ENCODE measurements at places on chromosomes 12 and 14. TPM values are rescaled to one million over a fixed set of nuclear protein-coding genes. Genes with fewer than 3 reads are reported as not detected.

SIX6 gene
- total RNA-seq = not detected

ERP27 gene
- 3.2 TPM for total RNA-seq

HHIPL1 gene
- total RNA-seq = not detected

VDR gene
- 23.0 TPM for total RNA-seq

ACACB gene
- 11.1 TPM for total RNA-seq

SPX gene
- 0.61 TPM for total RNA-seq

SOX5 gene
- total RNA-seq = 3.0 TPM

PNMA1 gene
- 18.9 TPM for total RNA-seq

CISTR gene
- total RNA-seq = not detected

SYT10 gene
- not detected for total RNA-seq

NXPH4 gene
- 0.73 TPM for total RNA-seq

DNA sequence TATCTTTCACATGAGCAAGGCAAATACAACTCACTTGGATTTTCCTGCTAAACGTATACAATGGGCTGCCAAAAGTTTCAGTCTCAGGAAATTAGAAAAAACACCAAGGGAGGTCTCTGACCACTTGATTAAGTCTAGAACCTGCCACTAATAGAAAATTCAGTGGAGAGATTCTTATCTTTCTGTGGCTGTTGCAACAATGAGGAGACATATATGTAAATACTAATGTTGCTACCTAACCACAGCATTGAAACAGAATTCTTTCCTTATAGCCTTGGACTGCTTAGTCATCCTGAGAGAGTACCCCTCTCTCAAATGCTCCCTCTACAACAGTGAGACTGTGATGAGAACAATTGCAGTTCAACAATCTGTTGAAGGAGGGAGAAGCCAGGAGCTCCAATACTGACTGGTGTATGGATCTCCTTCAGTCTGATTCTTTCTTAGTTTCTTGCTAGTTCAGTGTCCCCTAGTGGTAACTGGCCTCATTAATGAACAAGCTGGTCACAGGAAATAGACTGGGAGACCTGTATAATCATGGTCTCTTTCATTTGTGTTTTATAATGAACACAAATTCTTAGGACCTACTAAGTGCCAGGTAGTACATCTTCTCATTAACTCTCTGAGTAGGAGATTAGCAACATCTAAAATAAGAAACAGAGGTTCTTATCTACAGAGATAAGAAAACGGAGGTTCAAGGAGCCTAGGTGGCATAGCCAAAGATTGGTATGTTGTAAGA, 164.5 kb downstream of the SLC38A4 start:
- H3K27me3 ChIP-seq = no peaks in the 10 kb centered on the region
- H3K4me3 ChIP-seq = peak overlapping the region; percentile 51
- H3K4me1 ChIP-seq = peaks cover 58% of the 10 kb centered on the region

DNA sequence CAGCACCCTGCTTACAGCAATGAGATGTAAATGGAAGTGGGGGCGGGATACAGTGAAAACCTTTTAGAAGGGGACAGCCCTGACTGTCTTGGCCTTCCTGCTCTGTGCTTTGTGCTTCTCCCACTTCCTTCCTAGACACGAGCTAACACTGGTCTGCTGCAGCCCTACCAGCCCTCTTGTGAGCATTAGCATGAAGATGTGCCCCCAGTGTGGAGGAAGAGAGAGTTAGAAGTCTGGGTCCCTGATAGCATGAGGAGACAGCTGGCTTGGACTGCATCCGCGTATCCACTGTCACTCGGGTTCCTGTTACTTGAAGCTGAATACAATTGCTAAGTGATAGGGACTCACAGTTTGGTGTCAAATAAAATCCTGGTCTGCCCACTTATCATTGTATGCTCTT, 248.1 kb upstream of the SOX5 start:
- no peak overlapping the region for H3K4me3 ChIP-seq
- H3K4me1 ChIP-seq = no peaks in the 10 kb centered on the region
- H3K27me3 ChIP-seq = no peaks in the 10 kb centered on the region
- no peak for DNase-seq
- no peaks in the 10 kb centered on the region for H3K36me3 ChIP-seq
- no peak overlapping the region for H3K27ac ChIP-seq

DNA sequence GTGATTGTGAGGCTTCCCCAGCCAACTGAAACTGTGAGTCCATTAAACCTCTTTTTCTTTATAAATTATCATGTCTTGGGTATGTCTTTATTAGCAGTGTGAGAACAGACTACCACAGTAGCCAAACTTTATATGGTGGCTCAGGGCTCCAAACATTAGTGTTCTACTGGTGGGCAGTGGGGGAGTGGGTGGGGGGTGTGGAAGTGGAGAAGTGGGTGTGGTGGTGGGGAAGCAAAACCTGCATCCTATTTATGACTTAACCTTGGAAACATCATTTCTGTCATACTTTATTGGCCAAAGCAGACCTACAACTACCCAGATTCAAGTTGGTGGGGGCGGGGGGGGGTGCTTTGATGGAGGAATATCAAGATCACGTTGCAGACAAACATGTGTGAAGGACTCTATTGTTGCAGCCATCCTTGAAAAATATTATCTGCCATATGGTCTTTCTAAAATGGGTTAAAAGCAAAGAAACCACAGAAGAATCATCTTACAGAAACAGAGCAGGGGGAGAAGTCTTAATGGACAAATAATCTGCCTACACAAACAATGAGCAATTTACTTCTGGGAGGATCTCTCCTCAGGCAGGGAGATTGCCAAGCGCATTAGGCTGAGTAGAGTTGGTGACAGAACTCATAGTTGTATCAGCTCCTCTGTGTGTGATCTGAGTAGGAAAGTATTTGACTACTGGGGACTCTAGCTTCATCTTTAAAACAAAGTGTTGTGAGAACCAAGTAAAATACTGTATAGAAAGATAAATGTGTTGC, 1.4 kb upstream of the PWP1 start:
- DNase-seq = no peak
- peaks cover 27% of the 10 kb centered on the region for H3K4me1 ChIP-seq
- H3K4me3 ChIP-seq = peak overlapping the region; percentile 100
- peaks cover 7% of the 10 kb centered on the region for H3K36me3 ChIP-seq
- H3K27ac ChIP-seq = peak overlapping the region; percentile 99

- no peak for DNase-seq
- no peaks in the 10 kb centered on the region for H3K4me1 ChIP-seq
- no peak overlapping the region for H3K4me3 ChIP-seq
- peaks cover 21% of the 10 kb centered on the region for H3K27me3 ChIP-seq
These were observed 80.9 kb downstream of the WSCD2 start for GRCh38 chr12:108210001-108210400.

DNA sequence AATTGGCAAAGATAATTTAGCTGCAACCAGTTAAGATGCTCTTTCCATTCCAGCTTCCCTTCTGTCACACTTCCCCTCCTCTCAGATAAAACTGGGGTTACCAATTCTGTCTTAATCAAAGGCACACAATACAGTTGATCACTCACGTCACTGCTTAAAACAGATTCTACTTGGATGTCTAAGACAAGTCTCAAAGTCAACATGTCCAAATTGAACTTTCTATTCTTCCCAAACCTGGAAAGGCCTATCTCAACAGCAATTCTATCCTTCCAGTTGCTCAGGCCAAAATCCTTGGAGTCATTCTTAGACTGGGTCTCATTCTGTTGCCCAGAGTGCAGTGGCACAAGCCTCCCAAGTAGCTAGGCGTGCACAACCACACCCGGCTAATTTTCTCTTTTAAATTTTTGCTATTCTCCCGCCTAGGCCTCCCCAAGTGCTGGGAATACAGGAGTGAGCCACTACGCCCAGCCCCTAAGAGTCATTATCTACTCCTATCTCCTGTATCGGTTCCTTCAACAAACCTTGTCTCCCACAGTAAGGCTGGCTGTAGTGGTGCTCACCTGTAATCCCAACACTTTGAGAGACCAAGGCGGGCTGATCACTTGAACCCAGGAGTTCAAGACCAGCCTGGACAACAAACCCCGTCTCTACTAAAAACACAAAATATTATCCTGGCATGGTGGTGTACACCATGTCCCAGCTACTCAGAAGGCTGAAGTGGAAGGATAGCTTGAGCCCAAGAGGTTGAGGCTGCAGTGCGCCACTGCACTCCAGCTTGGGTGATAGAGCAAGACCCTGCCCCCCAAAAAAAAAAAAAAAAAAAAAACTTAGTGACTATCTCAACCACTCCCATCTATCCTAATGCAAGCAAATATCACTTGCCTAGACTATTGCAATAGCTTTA, 4.7 kb downstream of the RPS29 start:
- peaks cover 48% of the 10 kb centered on the region for H3K4me1 ChIP-seq
- peak overlapping the region; percentile 41 for H3K4me3 ChIP-seq
- H3K27ac ChIP-seq = peak overlapping the region; percentile 3
- no peak for DNase-seq

DNA sequence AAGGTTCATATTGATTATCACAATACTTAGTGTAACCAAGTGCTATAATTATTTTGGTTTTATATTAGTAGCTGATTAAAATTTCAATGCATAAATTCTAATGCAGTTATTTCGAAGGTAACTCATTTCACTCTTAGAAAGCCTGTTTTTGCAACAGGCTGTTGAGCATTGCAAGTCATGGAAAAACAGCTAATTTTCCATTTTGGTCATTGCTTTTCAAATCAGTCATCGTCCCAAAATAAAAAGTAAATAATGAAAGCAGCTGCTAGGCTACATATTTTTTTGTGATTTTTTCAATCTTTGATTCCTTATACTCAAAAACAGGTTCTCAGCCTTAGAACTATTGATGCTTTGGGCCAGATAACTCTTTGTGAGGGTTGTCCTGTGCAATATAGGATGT, 22.9 kb downstream of the VEZT start:
- DNase-seq = no peak
- no peaks in the 10 kb centered on the region for H3K36me3 ChIP-seq
- no peak overlapping the region for H3K27ac ChIP-seq
- H3K4me1 ChIP-seq = peaks cover 12% of the 10 kb centered on the region

GRCh38 chr12:39931231-39931630, 174.7 kb downstream of the SLC2A13 start:
- no peak for DNase-seq
- no peaks in the 10 kb centered on the region for H3K27me3 ChIP-seq
- H3K4me3 ChIP-seq = no peak overlapping the region
- no peak overlapping the region for H3K27ac ChIP-seq
- no peaks in the 10 kb centered on the region for H3K36me3 ChIP-seq

DNA sequence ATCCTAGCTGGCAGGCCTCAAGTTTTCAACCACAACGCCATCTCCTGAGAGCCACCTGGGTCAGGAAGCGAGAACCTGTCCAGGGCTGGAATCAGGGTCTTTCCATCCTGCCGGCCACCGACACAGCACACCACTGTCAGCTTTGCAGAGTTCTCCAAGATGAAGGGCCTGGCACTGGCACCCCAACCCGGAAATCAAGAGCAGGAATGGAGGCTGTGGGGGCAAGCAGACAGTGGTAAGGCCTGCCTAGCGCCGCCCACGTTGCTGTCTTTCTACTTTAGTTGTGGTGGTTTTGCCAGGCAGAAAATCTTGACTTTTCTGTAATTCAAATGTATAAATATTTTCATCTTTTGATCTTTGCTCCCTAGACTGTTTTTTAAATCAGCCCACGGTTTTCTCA, 90.7 kb downstream of the ITPK1 start:
- H3K4me3 ChIP-seq = no peak overlapping the region
- H3K4me1 ChIP-seq = peaks cover 28% of the 10 kb centered on the region
- H3K27ac ChIP-seq = peak overlapping the region; percentile 10
- no peak for DNase-seq

GRCh38 chr14:76546426-76547221, 170.7 kb downstream of the ESRRB start:
- no peaks in the 10 kb centered on the region for H3K4me1 ChIP-seq
- H3K36me3 ChIP-seq = no peaks in the 10 kb centered on the region
- peaks cover 9% of the 10 kb centered on the region for H3K27me3 ChIP-seq
- no peak overlapping the region for H3K27ac ChIP-seq

GRCh38 chr12:121033625-121034349, 5.3 kb downstream of the OASL start:
- DNase-seq = peak; percentile 76
- peak overlapping the region; percentile 91 for H3K27ac ChIP-seq
- H3K4me1 ChIP-seq = peaks cover 46% of the 10 kb centered on the region
- peak overlapping the region; percentile 76 for H3K4me3 ChIP-seq
- no peaks in the 10 kb centered on the region for H3K27me3 ChIP-seq
- peaks cover 11% of the 10 kb centered on the region for H3K36me3 ChIP-seq

DNA sequence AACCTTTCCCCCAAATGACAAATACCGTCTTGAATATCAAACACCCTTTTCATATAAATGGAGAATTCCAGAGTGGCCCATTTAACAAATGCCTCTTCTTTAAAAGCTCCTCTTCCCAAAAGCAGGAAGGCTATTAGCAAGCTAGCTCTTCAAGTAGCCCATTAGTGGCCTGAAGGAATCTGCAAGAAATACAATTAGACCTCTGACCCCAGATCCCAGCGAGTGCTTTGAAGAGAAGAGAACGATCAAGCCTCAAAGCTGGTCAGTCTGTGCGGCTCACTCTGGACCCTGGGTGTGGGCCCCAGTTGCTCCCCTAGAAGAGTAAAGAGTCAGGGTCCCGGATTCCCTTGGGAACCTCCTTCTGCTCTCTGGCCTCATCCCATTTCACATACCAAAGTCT, 325.6 kb downstream of the NUAK1 start:
- no peak overlapping the region for H3K4me3 ChIP-seq
- H3K27me3 ChIP-seq = peaks cover 17% of the 10 kb centered on the region
- no peaks in the 10 kb centered on the region for H3K36me3 ChIP-seq
- no peak for DNase-seq
- H3K27ac ChIP-seq = no peak overlapping the region

- no peaks in the 10 kb centered on the region for H3K4me1 ChIP-seq
- no peak overlapping the region for H3K27ac ChIP-seq
- peaks cover 7% of the 10 kb centered on the region for H3K27me3 ChIP-seq
- no peak for DNase-seq
These were observed 10.1 kb upstream of the GRIP1 start for GRCh38 chr12:66688846-66689439.

All from natural killer cell treated with Interleukin-12 subunit alpha and Interleukin-12 subunit beta and Interleukin-15 and Interleukin-18, amount 100 ng/mL, for 72 hours (primary cell).